ENCODE measurements at places on chromosomes 11 and 22.

DNA sequence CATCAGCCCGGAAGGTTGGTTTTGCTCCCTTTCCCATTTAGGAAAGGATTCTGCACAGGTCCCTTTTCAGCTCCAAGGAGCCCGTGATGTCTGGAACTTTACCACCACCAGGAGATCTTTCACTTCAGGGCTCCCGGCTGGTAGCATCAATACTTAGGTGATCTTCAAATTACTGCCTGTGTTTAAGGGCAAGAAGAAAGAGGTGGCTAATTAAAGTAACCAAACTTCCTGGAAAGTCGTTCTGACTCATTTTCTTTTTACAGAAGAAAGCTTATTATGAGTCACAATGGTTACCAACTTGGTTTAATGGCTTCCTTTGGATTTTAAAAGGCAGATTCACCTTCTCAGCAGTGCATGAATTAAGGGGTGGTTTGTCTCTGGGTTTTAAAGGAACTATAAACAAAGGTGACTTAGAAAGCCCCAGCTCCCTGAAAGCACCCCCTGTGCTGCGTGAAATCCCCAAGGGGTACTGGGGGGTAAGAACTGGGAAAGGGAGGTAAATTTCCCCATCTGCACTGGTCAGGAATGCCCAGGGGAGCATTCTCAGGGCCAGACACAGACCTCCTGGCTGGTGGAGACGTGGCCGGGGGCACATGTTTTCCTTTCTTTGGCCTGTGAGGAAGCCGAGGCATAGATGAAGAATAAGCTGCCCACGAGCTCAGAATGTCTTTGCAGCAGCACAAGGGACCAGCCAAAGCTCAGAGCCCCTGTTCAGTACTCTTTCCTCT is 8.8 kb downstream of the POU2F3 start:
- DNase-seq: no peak

GRCh38 chr11:103893371-103893770 is 143.1 kb upstream of the DDI1 start:
- no peak for DNase-seq

GRCh38 chr11:22920939-22921565 is 60.8 kb upstream of the CCDC179 start:
- peak; percentile 55 for DNase-seq

GRCh38 chr22:22047776-22048175 is 65.2 kb upstream of the TOP3B start:
- no peak for DNase-seq

GRCh38 chr11:1351278-1351937 is 38.3 kb upstream of the BRSK2 start:
- DNase-seq: no peak

- no peak for DNase-seq
Measured at GRCh38 chr11:125886997-125887372, 483 bp upstream of the HYLS1 start.

DNA sequence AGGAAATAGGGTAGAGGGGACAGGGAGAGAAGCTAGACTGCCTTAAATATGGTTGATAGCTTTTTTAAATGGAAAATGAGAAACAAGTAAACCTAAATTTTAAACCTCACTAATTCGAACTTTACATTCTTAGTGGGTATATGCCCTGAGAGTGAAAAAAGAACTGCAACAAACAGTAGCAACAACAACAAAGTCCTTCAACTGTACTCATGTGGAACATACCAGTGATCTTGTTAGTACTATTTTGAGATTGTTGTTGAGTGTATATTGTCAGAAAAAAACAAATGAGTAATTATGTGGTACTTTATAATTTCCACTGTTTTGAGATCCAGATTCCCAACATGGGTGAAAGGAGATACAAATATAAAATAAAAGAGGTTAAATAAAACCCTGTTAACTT is 88.9 kb upstream of the TNRC6B start:
- DNase-seq: no peak

- DNase-seq: no peak
Measured at GRCh38 chr22:49992921-49993648, 19.5 kb downstream of the IL17REL start.

- no peak for DNase-seq
Measured at GRCh38 chr11:118016104-118016503, 29.9 kb downstream of the IL10RA start.

- DNase-seq: no peak
Measured at GRCh38 chr11:108923413-108923812, 258.5 kb downstream of the DDX10 start.

- no peak for DNase-seq
Measured at GRCh38 chr22:32979606-32980005, 78.6 kb downstream of the SYN3 start.

GRCh38 chr11:102843489-102843888 is at the start of gene MMP3:
MMP3 (minus strand) TSS chr11:102843609; CDS start chr11:102843546, 63 bp downstream.
- DNase-seq: no peak

DNA sequence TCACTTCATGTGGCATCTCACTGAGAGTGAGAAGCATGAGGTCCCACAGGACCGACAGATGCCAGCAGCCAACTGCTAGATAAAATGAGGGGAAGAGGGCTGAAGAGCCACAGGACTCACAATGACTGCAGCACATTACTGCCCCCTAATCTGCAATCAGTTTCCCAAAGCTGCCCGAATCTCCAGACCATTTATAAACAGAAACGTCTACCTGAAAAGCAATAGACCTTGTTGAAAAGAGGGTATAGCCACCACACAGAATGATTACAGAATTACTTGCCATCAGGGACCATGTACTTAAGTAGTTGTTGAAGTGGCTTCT is 12.4 kb upstream of the TEF start:
- no peak for DNase-seq

DNA sequence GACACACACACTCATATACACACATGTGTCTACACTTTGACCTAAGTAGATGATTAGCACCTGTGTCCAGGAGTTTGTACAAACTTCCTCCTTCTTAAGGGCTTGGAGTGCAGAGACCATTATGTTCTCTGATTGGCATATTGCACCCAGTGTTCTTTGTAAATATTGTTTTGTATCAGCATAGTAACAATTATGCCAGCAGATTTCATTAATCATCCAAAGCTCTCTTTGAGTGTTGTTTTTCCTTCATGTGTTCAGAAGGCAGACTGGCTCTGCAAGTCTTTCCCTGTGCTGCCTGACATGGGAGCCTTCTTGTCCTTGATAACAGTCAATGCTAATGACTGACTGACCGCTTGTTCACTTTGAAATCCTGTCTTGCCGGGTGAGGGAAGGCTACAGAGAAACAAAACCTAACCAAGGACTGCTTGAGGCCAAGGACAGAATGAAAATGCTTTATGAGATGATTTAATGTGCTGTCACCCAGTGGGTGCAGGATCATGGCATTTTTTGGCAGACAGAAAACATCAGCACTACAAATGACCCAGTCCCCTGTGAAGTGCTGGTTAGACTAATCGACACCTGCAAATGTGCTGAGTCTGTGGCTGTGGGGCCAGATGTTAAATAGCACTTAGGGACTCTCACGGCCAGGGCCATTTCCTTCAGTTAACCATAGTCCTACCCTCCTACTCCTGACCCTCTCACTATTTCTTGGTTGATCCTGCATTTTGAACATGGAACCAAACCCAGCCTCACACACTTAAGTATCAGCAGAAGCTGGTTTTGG is 6.6 kb upstream of the BARX2 start:
- DNase-seq: peak; percentile 43

GRCh38 chr11:3111466-3111865 is 53.6 kb downstream of the OSBPL5 start:
- no peak for DNase-seq

DNA sequence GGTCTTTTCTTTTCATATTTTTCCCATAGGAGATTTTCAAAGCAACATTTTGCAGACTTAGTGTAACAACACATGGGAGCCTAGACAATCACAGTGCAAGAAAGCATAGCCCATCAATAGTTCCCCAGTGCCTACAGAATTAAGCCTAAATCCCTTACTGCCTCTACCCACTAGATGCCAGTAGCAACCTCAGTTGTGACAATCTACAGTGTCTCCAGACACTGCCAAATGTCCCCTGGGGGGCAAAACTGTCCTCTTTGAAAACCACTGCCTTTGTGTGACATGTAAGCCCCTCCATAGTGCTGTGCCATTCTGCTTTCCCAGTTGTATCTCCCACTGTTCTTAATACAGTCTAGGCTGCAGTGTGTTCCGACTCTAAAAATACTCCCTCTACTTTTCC is 1329.0 kb downstream of the LRRC4C start:
- DNase-seq: peak; percentile 19

DNA sequence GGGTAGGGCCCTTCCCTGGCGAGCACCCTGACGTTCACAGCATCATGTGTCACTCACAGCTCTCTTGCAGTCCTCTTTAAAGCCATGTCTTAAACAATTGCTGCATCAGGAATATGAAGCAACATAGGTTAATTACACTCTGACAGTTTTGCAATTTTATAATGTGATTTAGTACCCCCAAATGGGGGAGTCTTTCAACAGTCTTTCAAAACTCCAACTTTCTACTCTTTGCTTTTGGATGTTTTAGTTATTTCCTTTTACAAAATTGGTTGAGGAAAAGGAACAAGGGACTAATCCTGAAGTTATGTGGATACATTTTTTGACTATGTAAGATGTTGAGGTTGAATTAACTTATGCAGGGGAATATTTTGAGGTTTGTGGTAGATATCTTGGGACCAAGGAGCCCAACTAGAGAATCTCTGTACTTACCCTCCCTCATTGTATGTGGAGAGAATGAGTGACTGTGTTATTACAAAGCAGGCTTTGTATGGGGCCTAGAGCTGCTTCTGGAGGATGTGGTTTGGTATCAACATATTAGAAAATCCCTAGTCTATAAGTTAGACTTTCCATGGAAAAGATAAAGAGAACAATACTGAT is at the start of gene MMP8:
Gene MMP8 (minus strand): TSS at position 51 of the 597 bp plus-strand sequence. CDS start 99 bp downstream, outside the sequence.
- no peak for DNase-seq

GRCh38 chr11:64923151-64923661 is 1.3 kb upstream of the PPP2R5B start:
- DNase-seq: no peak

- DNase-seq: no peak
Measured at GRCh38 chr11:94862926-94863880, 95.0 kb downstream of the AMOTL1 start.

DNA sequence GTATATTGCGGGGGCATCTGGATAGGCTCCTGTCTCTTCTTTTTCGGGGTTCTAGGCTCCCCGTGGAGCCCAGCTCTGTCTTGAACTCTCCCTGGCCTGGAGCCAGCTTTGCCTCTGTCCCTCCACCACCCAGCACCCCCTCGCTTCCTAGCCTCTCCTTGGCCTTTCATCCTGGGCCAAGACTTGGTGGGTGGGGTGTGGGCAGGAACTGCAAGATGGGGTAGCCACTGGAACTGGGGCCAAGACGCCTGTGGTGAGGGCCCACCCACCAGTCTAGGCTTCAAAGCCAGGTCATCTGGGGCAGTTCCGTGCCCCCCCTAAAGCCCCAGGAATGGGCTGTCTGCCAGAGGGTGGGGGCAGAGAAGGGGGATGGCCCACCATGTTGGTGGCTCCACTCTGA is 1.7 kb upstream of the CRYBB1 start:
- no peak for DNase-seq

GRCh38 chr22:44143105-44143474 is 37.6 kb upstream of the PARVG start:
- no peak for DNase-seq

DNA sequence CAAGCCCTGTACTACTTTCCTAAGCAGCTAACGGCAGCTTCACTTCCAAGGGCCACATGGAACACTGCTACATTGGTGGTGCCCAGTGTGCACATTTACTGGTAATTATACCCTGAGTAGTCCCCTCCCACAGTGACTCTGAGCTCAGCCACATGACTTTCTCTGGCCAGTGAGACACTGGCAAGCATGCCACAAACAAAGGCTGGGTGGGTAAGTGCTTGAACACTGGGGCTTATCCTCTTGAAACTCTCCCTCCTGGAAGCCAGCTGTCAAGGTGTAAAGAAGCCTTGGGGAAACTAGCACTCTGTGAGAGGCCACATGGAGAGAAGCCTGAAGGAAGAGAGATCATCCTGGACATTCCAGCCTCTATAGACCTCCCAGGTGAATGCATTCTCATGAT is 54.4 kb upstream of the DRD2 start:
- DNase-seq: no peak

DNA sequence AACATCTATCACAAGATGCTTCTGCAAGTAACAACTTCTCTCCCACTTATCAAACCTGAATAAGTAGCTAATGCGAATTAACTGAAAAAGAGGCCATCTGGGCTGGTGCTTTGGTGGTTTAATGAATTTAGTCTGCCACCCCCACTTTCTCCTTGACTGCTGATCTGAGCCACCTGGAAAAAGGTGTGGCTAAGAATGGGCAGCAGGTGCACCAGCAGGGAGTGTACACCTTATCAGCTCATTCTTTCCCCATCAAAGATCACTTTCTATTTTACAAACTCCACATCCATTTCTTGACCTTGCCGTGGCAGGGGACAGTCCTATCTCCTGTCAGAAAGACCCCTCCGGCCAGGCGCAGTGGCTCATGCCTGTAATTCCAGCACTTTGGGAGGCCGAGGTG is 6.5 kb downstream of the RFPL3 start:
- DNase-seq: no peak

- no peak for DNase-seq
Measured at GRCh38 chr22:30261134-30261533, 5.5 kb downstream of the OSM start.

GRCh38 chr11:42772886-42773285 is 538.9 kb upstream of the API5 start:
- no peak for DNase-seq

GRCh38 chr11:75770102-75770501 is 1.5 kb downstream of the DGAT2 start:
- DNase-seq: no peak

- DNase-seq: no peak
Measured at GRCh38 chr11:61362542-61362875, 335 bp downstream of the TMEM138 start.

DNA sequence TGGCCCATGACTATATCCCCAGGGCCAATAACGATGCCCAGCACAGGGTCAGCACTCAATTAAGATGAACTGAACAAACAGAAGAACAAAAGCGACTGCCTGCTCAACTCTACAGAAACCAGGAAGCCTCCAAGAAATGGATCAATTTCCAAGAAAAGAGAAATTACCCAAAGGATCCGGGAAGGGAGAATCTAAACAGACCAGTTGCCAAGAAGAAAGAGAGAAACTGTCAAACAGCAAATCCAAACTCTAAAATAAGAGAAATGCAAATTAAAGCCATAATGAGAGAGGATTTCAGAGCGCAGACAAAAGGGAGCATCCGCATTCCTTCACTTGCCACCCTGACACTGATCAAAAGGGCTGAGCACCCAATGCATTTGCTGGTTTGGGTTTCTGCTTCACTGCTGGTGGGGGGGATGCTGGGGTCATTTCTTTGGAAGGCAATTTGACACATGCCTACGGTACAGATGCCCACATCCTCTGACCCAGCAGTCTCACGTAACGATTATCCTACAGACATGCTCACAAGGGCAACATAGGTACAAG is 37.7 kb upstream of the RFPL3 start:
- DNase-seq: no peak

GRCh38 chr11:123561431-123561800 is 93.0 kb downstream of the SCN3B start:
- DNase-seq: no peak
